ENCODE measurements at places on chromosomes 5 and 9. TPM values are rescaled to one million over a fixed set of nuclear protein-coding genes. Genes with fewer than 3 reads are reported as not detected.

GRCh38 chr5:99763021-99763774, 772.0 kb upstream of the FAM174A start:
- H3K27me3 ChIP-seq, result no peaks in the 10 kb centered on the region
- H3K27ac ChIP-seq, result no peak overlapping the region
- no peak overlapping the region for H3K4me3 ChIP-seq
- H3K36me3 ChIP-seq, result no peaks in the 10 kb centered on the region
- no peak for DNase-seq

Gene ELOVL7
- 0.18 TPM for total RNA-seq

DNA sequence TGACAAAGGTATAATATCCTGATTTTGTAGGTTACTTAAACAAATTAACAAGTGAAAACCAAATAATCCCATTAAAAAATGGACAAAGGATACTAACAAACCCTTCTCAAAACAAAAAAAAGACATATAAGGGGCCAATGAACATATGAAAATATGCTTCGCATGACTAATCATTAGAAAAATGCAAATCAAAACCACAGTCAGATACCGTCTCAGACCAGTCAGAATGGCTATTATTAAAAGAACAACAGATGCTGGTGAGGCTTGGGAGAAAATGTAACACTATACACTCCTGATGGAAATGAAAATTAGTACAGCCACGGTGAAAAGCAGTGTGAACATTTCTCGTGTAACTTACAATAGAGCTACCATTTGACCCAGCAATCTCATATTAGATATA, 1542.2 kb upstream of the CDH9 start:
- no peaks in the 10 kb centered on the region for H3K36me3 ChIP-seq
- no peaks in the 10 kb centered on the region for H3K27me3 ChIP-seq

- H3K36me3 ChIP-seq, result no peaks in the 10 kb centered on the region
- DNase-seq, result no peak
- no peaks in the 10 kb centered on the region for H3K27me3 ChIP-seq
- no peak overlapping the region for H3K4me3 ChIP-seq
- H3K27ac ChIP-seq, result no peak overlapping the region
- no peaks in the 10 kb centered on the region for H3K4me1 ChIP-seq
Measured at GRCh38 chr5:148083203-148083602, 19.4 kb downstream of the SPINK5 start.

Gene CNTLN
- total RNA-seq, result 0.24 TPM

Gene INSYN2B
- not detected for total RNA-seq

Measured in CD8-positive, alpha-beta memory T cell (primary cell).